ENCODE measurements at places on chromosomes 1 and 21.

DNA sequence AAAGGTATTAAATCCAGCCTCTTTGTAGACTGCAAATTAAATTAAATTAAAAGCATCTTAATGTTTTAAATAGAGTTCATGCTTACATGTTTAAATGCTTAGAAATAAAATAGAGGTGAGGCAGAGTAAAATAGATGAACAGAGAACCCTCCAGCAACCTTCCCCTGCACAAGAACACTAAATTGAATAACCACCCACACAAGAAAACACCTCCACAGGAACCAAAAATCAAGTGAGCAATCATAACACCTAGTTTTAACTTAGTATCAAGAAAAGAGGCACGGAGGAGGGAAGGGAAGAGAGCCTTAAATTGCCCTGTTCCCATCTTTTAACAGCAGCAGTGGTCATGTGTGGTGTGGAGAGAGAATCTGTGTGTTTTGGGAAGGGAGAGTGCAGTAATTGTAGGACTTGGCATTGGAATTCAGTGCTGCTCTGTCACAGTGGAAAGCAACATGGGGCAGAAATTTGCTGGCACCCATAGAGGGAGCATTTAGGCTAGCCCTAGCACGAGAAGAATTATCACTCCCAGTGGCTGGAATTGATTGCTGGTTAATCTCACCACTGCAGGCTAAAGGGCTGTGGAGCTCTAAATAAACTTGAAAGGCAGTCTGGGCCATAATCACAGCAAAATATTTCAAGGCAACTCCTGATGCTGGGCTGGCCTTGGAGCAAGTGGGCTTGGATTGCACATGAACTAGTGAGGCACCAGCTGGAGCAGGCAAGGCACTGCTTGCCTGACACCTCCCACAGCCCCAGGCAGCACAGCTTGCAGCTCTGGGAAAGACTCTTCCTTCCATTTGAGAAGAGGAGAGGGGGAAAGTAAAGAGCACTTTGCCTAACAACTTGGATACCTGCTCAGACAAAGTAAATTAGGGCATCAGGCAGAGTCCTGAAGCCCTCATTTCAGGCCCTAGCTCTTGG is 1478.8 kb downstream of the NCAM2 start:
- no peak for DNase-seq

- no peak for DNase-seq
These were observed 7.1 kb downstream of the PTPN7 start for GRCh38 chr1:202153284-202153683.

- DNase-seq = no peak
These were observed 6.1 kb downstream of the TIE1 start for GRCh38 chr1:43306688-43307457.

GRCh38 chr1:7388488-7389185 is 382.5 kb upstream of the VAMP3 start:
- no peak for DNase-seq

GRCh38 chr21:15514073-15514946 is 215.5 kb upstream of the USP25 start:
- DNase-seq = peak; percentile 70

- no peak for DNase-seq
These were observed 61.5 kb upstream of the RAB4A start for GRCh38 chr1:229209386-229209785.

- DNase-seq = peak; percentile 11
These were observed 58.4 kb downstream of the SIPA1L2 start for GRCh38 chr1:232571523-232571922.

GRCh38 chr1:43302721-43303470 is 2.1 kb downstream of the TIE1 start:
- no peak for DNase-seq

GRCh38 chr1:115748401-115749150 is 19.9 kb downstream of the CASQ2 start:
- no peak for DNase-seq

GRCh38 chr1:36528361-36529349 is 45.9 kb upstream of the CSF3R start:
- DNase-seq = no peak

DNA sequence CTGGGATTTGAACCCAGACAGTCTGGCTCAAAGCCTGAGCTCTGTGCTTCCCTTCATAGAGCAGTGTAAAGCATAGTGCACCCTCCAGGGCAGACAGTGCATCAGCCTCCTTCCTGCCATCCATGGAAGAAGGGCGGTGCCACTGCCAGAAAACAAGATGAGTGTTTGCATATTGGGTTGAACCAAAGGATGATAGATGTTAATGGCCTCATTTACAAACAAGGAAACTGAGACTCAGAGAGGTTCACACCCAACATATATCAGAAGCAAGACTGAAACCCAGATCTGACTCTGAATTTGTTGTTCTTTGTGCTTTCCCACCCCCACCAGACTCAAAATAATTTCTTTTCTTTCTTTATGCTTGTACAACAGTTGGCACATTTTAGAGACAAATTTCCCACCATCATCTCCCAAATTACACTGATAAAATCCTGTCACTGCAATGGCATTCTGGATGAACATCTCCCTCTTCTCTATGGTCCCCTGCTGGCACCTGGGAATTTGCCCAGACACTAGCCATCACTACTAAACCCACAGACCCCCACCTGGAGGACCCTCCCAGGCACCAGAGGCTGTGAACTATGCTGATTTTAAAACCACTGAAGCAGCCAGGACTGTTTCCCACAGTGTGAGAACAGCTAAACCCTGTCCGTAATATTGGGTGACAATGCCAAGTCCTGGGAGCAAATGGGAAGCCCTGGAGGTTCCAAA is 45.4 kb upstream of the MPZL1 start:
- DNase-seq = peak; percentile 86

DNA sequence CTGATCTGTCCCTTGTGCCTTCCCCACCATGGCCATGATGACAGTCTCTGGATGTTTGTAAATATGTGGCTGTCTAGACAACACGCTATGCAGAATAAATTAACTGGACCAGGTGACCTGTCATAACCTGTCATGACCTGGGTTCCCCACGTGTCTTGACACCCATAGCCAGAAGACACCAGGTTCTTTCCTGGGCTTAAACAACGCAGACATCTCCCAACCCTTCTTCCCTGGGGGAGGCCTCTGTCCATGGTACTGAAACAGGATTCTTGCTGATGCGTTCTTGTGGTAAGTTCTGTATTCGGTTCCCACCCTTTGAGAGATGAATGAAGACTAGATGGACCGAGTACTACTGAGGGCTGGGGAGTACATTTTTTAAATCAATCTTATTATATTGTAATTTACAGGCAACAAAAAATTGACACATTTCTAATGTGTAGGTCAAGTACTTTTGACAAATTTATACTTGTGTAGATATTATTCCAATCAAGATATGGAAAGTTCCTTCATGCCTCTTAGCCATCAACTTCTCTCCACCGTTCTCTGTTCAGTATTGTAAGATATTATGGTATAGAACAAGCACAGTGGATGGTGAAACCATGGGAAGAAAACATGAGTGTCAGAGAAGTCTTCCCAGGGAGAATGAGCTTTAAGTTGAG is 738.8 kb downstream of the PTPRU start:
- peak; percentile 11 for DNase-seq

GRCh38 chr1:29465755-29466154 is 229.4 kb downstream of the PTPRU start:
- DNase-seq = no peak

DNA sequence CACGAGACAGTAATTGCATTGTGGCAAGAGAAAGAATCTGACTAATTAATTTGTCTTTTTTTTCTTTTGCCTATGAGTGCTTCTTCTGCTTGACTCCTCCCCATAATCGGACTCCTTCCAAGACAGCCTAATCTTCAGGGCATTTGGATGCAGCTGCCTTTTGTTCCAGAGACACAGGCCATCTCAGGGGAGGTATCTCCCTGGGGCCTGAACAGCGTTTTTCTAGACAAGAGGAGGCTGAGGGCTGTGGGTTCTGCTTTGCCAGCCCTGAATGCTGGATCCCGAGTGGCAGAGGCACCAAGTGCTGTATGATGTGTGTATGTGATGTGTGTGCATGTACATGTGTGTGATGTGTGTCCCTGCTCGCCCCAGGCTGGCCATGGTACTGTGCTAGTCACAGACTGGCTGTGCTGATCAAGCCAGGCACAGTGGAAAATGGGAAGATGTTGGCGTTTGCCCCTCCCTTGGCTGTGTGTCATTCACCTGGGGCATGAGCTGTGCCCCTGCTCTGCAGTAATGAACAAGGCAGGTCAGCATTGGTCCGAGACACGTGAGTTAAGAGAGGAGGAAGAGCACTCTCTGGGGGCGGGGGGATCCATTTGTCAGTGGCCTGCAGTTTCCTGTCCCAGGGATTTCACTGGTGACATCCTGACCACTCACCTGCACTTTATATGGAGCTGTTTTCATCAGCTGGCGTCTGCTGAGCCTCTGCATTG is 77.2 kb downstream of the ADARB1 start:
- DNase-seq = no peak

DNA sequence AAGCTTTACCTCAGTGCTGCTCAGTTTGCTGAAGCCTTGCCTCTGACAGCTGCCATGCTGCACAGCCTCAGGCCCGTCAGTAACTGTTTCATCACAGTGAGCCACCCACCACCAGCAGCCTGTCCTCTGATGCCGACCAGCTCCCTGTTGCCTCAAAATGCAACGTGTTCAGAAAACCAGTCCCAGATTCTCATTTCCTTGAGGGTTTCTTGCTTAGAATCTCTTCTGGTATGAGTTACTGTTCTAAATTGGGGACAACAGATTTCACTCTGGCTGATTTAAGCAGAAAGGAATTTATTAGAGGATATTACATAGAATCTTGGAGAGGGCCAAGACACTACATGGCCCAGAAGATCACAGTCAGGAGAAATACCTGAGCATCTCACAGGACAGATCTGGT is 11.0 kb downstream of the UBL4B start:
- DNase-seq = no peak

DNA sequence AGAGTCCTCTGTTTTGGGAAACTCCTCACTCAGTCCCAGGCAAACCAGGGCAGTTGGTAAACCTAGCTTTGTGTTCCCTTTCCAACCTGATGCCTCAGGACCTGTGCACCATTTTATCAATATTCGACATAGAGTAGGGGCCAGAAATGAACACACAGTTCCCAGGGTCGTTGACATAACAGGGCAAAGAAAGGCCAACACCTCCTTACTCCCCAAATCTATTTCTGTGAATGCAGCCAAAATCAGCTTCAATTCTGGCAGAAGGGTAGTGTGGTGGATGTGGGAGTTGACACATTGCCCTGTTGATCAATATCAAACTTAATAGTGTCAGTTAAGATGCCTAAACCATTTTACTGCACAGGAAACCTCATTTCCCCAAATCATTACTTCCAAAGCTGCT is 104.6 kb upstream of the SPATA6 start:
- no peak for DNase-seq
